Colonic mucosa (tissue), 4 donors: ENCODE measurements at places on chromosomes 5 and 9.

GRCh38 chr5:111251921-111252320, 27.7 kb downstream of the CAMK4 start:
- no peaks in the 10 kb centered on the region for H3K4me1 ChIP-seq
- no peak overlapping the region for H3K27ac ChIP-seq
- no peaks in the 10 kb centered on the region for H3K36me3 ChIP-seq
- DNase-seq = no peak

- no peaks in the 10 kb centered on the region for H3K4me1 ChIP-seq
- no peak overlapping the region for H3K4me3 ChIP-seq
- no peak overlapping the region for H3K27ac ChIP-seq
- no peaks in the 10 kb centered on the region for H3K36me3 ChIP-seq
- H3K27me3 ChIP-seq = no peaks in the 10 kb centered on the region
Observed at GRCh38 chr5:62560786-62561185, 17.8 kb upstream of the LRRC70 start.

GRCh38 chr9:34809504-34810186, 99.7 kb upstream of the CCL21 start:
- no peak overlapping the region for H3K4me3 ChIP-seq
- no peaks in the 10 kb centered on the region for H3K4me1 ChIP-seq
- H3K27ac ChIP-seq = no peak overlapping the region
- no peaks in the 10 kb centered on the region for H3K27me3 ChIP-seq
- H3K36me3 ChIP-seq = no peaks in the 10 kb centered on the region
- DNase-seq = no peak

- H3K4me1 ChIP-seq = no peaks in the 10 kb centered on the region
- H3K27me3 ChIP-seq = no peaks in the 10 kb centered on the region
- no peak overlapping the region for H3K27ac ChIP-seq
- H3K4me3 ChIP-seq = no peak overlapping the region
- peak; percentile 79 for DNase-seq
Observed at GRCh38 chr9:4315582-4316215, 15.8 kb upstream of the GLIS3 start.

DNA sequence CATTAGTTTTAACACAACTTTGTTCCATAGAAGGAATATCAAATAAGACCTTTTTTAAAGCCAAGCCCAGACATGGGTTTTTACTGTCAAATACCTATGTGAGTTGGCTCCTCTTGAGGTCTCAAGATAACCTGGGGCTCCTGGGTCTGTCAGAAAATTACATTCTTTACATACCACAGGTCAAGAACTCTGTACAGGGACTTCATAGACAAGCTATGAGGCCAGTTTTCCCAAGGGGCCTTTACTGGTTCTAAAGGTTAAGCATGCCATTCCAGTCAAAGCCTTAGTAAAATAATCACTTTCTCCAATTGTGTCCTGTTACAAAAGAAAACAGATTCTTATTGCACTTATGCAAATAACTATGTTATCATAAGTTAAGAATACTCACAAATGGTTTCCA, 15.5 kb upstream of the SMC2 start:
- H3K36me3 ChIP-seq = no peaks in the 10 kb centered on the region
- no peak for DNase-seq
- no peaks in the 10 kb centered on the region for H3K4me1 ChIP-seq
- no peak overlapping the region for H3K27ac ChIP-seq
- no peaks in the 10 kb centered on the region for H3K27me3 ChIP-seq

DNA sequence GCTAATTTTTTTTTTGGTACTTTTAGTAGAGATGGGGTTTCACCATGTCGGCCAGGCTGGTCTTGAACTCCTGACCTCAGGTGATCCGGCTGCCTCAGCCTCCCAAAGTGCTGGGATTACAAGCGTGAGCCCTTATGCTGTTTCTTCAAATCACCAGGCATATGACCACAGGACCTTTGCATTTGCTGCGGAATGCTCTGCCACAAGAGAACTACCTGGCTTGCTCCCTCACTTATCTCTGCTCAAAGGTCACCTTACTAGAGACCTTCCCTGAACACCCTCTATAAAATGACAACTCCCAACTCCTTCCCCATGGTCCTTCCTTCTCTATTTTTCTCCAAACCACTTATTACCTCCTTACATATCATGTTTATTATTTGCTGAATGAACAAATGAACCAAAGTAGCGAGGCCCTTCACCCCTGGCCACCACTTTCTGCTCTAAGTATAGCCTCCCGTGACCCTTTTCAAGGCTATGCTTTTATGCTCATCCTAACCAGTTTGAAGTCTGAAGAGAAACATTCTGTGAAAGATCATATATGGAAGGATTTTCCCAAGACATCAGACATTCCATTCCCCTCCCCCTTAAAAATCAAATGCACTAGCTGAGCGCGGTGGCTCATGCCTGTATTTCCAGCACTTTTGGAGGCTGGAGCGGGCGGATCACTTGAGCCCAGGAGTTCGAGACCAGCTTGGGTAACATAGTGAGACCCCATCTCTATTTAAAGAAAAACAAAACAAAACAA, 1.3 kb downstream of the ZER1 start:
- peak overlapping the region; percentile 91 for H3K4me3 ChIP-seq
- DNase-seq = no peak
- H3K27ac ChIP-seq = peak overlapping the region; percentile 92
- no peaks in the 10 kb centered on the region for H3K27me3 ChIP-seq
- H3K4me1 ChIP-seq = peaks cover 10% of the 10 kb centered on the region

GRCh38 chr9:109203761-109204360, 36.8 kb upstream of the FRRS1L start:
- no peak for DNase-seq
- no peak overlapping the region for H3K4me3 ChIP-seq
- no peaks in the 10 kb centered on the region for H3K4me1 ChIP-seq
- H3K36me3 ChIP-seq = no peaks in the 10 kb centered on the region
- H3K27me3 ChIP-seq = no peaks in the 10 kb centered on the region
- no peak overlapping the region for H3K27ac ChIP-seq

- H3K4me1 ChIP-seq = no peaks in the 10 kb centered on the region
- no peaks in the 10 kb centered on the region for H3K36me3 ChIP-seq
- no peaks in the 10 kb centered on the region for H3K27me3 ChIP-seq
- no peak overlapping the region for H3K27ac ChIP-seq
Observed at GRCh38 chr5:56985936-56986625, 34.2 kb upstream of the MIER3 start.

DNA sequence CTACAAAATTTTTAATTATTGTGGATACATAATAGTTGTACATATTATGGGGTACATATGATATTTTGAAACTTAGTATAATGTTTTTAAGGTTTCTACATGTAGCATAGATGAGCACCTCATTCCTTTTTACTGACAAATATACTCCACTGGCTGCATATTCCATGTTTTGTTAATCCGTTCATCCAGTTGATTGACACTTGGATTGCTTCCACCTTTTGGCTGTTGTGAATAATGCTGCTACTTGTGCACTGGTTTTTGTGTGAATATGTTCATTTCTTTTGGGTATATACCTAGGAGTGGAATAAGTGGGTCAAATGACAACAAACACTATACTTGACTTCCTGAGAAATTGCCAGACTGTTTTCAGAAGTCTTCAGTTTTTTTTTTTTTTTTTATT, 2.8 kb upstream of the ENTREP1 start:
- H3K27me3 ChIP-seq = peaks cover 11% of the 10 kb centered on the region
- no peak for DNase-seq
- H3K36me3 ChIP-seq = no peaks in the 10 kb centered on the region
- no peak overlapping the region for H3K4me3 ChIP-seq
- H3K4me1 ChIP-seq = no peaks in the 10 kb centered on the region
- no peak overlapping the region for H3K27ac ChIP-seq
